ENCODE measurements at places on chromosomes 11 and 22.

- no peak for DNase-seq
Measured at GRCh38 chr11:91786097-91786496, 438.5 kb upstream of the FAT3 start.

- no peak for DNase-seq
Measured at GRCh38 chr11:71140206-71140919, 112.0 kb downstream of the SHANK2 start.

GRCh38 chr11:46361283-46362155 lies 14.3 kb downstream of the DGKZ start:
- DNase-seq: peak; percentile 54

DNA sequence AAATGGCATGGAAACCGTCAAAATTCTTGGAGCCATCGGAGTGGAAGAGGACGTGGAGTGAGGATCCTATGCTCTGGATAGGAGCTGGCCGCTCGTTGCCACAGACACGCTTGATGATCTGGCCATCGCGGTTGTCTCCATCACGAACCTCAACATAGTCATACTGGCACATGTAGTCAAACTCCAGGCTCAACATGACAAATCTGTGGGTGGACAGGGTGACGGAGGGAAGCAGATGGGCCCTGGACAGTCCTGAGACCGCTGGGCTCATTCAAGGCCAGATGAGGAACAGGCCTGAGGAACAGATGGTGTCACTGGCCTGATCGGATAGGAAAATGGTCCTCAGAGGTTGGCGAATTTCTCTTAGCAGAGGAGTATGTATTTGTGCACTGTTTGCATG lies 51.3 kb upstream of the SLC1A2 start:
- DNase-seq: no peak
